ELR (cell line): ENCODE measurements at places on chromosomes 3 and 15.

DNA sequence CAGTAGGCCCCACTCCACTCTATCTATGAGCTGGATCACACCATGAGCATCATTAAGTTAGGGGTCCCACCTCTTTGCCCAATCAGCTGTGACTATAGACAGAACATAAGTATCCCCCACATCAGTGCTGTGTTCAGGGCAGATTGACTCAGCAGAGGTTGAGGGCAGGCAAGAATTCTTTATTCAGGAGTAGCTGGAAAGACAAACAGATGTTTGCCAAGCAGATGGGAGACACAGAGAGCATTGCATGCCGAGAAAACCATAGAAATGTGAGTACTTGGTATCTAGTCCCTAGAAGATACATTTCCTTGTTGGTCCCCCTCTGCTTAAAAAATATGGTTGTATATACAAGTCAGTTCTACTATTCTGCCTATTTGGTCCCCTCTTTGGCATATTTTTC, 440.8 kb downstream of the RAP2B start:
- DNase-seq, result no peak

- no peak for DNase-seq
Measured at GRCh38 chr3:149332771-149333170, 665 bp downstream of the TM4SF18 start.

GRCh38 chr3:30964612-30965011, 70.2 kb upstream of the GADL1 start:
- DNase-seq, result no peak

DNA sequence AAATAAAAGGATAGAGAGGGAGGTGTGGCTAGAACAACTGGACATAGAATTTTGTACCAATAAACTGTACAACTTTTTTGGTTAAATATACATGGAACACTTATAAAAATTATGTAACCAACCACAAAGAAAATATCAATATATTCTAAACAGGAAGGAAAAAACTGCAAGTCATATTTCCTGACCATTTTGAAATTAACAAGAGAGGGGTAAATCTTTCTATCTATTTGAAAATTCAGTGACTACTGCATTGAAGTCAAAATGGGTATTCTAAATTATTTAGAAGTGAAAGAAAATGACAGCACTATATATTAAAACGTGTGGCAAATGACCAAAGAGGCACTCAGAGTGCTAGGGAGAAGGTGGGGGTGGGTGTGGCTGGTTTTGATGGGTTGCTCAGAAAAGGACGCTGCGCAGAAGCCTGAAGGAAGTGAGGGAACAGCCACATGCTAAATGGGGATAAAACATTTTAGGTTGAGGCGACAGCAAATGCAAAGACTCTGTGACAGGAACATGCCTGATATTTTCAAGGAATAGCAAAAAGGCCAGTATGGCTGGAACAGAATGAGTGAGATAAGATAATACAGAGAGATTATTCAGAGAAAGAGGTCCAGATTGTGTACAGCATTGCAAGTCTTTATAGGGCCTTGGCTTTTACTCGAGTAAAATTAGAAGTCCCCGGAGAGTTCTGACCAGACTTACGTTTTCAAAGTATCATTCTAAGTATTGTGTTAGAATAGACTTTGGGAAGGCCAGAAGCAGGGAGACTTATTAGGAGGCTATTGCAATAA, 41.1 kb downstream of the ERICH6 start:
- DNase-seq, result no peak

DNA sequence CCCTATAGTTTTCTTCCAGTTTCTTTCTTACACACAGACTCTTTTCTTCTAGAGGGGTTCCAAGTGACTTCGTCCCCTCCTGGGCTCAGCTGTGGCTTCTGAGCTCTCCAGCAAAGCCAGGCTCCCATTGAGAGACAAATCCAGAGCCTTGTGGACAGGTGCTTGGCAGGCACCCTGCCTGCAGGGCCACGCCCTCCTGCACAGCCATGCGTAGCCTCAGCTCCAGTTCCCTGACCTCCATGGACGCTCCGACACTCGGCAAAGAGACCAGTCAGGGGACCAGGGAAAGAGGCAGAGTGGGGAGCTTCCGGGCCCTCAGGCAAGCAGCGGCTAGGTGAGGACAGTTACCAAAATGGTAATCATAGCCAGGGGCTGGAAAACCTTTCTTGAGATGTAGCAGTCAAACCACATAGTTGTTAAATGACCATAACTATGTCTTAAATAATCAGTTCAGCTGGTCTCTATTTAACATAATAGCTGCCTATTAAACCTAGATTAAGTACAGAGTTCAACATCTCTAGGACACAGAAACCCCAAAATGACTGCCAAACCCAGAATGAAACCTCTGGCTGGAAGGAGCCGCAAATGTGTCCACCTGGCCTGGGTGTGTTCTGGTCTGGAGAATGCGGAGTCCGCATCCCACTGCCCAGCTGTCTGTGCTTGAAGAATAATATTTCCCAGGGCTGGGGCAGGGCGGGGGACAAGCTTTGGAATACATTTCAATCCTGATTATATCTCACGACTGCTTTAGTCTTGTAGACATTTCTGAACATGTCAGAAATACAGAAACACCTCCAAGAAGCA, 69.3 kb upstream of the RGMA start:
- DNase-seq, result no peak

- peak; percentile 30 for DNase-seq
Measured at GRCh38 chr3:151425627-151426340, 35.1 kb downstream of the IGSF10 start.

DNA sequence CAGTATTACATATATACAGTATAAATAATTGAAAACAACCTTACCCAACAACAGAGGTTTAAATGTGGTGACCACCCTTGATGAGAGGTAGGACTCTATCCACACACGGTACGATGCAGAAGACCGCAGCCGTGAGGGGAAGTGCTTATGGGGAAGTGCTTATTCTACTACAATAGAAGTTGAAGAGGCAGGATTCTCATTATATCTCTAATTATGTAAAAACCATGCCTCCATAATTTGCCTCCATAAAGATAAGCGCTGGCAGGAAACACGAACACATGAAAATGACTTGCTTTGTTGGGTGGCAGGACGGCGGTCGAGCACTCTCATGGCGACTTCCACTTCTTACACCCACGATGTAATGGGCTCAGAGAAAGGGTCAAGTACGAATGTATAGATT, 7.2 kb upstream of the MUC13 start:
- DNase-seq, result no peak

DNA sequence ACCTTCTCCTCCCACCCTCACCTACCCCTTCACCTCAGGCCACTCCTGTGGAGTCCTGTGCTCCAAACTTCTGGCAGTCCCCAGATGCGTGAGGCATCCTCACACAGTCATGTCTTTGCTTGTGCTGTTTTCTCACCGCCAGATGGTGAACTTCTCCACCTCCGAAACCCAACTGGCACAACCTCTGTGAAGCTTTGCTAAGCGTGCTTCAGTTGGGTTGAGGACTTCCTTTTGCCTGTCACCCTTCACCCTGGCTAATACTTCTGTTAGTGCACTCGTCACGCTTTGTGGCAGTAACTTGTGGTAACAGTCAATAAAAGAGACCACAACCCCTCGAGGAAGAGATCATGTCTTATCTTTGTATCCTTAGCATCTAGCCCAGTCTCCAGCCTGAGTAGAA, 42.0 kb upstream of the SKOR1 start:
- no peak for DNase-seq

DNA sequence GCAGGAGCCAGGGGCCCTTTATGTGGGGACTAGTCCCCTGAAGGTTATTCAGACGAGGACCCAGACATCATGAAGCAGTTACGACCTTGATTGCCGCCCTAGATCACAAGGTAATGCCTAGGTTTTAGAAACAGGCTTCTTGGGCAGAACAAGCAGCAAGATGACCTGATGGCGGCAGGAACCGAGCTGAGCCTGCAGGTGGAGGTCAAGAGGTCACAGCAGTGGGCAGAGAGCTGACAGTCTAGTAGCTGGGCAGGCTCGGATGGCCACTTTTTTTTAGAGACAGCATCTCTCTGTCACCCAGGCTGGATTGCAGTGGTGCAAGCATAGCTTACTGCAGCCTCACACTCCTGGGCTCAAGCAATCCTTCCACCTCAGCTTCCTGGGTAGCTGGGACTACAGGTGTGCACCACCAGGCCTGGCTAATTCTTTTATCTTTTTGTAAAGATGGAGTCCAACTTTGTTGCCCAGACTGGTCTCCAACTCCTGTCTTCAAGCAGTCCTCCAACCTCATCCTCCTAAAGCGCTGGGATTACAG, 83.5 kb upstream of the ABHD17C start:
- DNase-seq, result no peak
